M059J (cell line): ENCODE measurements at places on chromosomes 3 and 15. TPM values are rescaled to one million over a fixed set of nuclear protein-coding genes. Genes with fewer than 3 reads are reported as not detected.

The SMCO1 gene
- 0.05 TPM in 1 of 2 replicates, not detected in the other for total RNA-seq

DNA sequence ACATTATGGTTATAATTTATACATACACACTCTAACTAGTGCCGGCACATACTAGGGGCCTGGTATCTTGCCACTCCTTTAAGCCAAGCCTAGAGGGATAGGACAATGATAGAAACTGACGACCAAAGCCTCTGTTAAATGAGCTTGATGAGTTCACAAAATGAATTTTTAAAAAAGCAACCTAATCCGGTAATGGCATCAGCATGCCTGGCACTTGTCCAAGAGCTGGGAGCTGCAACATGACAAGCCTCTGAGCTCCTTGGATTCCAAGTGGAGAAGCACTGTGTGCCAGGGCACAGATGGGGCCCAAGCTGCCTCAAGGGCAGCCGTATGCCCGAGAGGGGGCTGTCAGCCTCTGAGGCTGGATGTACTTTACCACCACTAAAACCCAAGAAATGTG lies 9.7 kb downstream of the ETV5 start:
- peak; percentile 55 for DNase-seq

The DOCK3 gene
- 0.52 and 1.0 TPM in 2 replicates for total RNA-seq

DNA sequence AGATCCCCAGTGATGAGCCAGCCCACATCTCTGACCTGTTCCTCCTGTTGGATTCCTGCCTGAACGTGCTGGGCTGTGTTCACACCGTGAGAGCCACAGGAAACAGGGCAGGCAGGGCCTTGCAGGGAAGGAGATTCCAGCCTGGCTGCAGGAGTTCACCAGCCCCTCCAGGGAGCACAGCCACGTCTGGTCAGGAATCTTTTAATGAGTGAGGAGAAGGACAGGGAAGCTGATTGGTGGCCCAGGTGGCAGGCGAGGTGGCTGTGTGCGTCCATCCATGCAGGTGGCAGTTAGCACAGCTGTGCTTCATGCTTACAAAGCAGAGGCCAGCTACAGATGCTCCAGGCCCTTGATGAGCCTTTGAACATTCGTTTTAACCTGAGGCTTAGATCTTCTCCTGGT lies 10.5 kb downstream of the LRRK1 start:
- peak; percentile 45 for DNase-seq

- no peak for DNase-seq
These were observed 3.9 kb upstream of the B3GNT5 start for GRCh38 chr3:183249006-183249718.

DNA sequence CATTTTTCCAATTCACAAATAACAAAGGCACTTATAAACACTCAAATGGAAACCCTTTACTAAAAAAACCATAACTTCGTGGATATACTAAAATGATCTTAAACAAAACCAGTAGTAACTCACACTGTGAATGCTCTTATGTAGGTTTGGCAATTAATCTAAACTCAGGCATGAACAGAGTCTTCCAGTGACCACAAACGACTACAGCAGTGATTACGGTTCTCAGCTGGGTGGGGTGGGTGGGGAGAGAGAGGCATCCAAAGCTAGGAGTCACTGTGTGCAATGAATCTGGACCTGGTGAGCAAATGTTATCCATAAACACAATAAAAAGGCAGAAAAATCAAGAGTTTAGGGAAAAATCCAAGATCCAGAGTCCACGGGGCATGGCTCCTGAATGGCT lies 21.3 kb downstream of the SLC12A8 start:
- no peak for DNase-seq

GRCh38 chr3:72520690-72521308 lies 327.4 kb downstream of the SHQ1 start:
- peak; percentile 84 for DNase-seq

The MFGE8 gene
- total RNA-seq, result 83.4 and 99.0 TPM in 2 replicates

The SCAMP5 gene
- 1.3 and 3.4 TPM in 2 replicates for total RNA-seq

GRCh38 chr15:63752075-63752684 lies 81.6 kb downstream of the HERC1 start:
- DNase-seq, result peak; percentile 63

- DNase-seq, result no peak
These were observed 2.6 kb downstream of the TSEN2 start for GRCh38 chr3:12486916-12487315.

DNA sequence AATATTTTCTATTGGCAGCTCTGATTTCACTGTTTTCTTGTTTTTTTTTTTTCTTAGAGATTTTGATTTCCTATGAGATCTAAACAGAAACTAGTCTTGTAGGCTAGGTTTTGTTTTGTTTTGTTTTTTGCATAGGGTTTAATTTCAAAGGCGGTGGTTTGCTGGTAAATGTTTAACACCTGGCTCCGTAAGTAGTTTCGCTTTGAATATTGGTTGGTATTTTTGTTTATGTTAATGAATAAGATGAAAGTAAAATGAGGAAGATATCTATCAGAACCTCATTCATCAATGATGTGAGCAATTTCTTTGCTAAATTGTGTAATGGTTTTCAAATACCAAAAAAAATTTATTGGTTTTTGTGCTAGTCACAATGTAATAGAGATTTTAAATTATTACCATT lies 39.7 kb upstream of the TM4SF1 start:
- no peak for DNase-seq

- DNase-seq, result peak; percentile 18
These were observed 515.3 kb downstream of the EPHB1 start for GRCh38 chr3:135310317-135310716.

The KLHL6 gene
- not detected in 2 replicates for total RNA-seq

DNA sequence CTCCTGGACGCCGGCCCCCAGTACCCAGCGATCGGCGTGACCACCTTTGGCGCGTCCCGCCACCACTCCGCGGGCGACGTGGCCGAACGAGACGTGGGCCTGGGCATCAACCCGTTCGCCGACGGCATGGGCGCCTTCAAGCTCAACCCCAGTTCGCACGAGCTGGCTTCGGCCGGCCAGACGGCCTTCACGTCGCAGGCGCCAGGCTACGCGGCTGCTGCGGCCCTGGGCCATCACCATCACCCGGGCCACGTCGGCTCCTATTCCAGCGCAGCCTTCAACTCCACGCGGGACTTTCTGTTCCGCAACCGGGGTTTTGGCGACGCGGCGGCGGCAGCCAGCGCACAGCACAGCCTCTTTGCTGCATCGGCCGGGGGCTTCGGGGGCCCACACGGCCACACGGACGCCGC lies 956 bp downstream of the ZIC1 start:
- DNase-seq, result peak; percentile 29

The PGBD4 gene
- 0.10 and 0.74 TPM in 2 replicates for total RNA-seq

DNA sequence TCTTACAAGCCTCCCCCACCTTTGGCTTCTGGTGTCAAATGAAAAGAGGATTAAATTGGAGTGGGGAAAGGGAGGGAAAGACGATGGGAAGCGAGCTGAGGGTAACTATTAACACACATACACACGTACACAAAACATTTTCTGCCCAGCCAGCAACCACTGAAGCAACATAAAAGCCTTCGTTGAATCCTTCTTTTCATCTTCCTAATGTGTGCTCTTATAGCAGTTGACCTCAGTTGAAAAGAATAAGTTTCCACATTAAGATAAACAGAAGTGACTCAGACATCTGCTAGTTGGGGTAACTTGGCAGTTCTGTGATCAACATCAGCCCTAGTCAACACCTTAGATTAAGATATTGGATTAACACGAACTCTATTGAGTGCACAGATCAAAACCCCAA lies 558.5 kb downstream of the MECOM start:
- peak; percentile 90 for DNase-seq

The WNT5A gene
- 92.8 and 113 TPM in 2 replicates for total RNA-seq

The GOLGA8Q gene
- not detected in 2 replicates for total RNA-seq

The PROS1 gene
- 4.0 and 4.5 TPM in 2 replicates for total RNA-seq

The SLC12A8 gene
- total RNA-seq, result 44.5 and 57.6 TPM in 2 replicates

GRCh38 chr3:48634661-48635221 lies 520 bp downstream of the SLC26A6 start:
- peak; percentile 62 for DNase-seq

The GNB4 gene
- 38.1 and 57.0 TPM in 2 replicates for total RNA-seq

GRCh38 chr15:34514251-34514670 lies 69.2 kb downstream of the GOLGA8B start:
- DNase-seq, result peak; percentile 19

DNA sequence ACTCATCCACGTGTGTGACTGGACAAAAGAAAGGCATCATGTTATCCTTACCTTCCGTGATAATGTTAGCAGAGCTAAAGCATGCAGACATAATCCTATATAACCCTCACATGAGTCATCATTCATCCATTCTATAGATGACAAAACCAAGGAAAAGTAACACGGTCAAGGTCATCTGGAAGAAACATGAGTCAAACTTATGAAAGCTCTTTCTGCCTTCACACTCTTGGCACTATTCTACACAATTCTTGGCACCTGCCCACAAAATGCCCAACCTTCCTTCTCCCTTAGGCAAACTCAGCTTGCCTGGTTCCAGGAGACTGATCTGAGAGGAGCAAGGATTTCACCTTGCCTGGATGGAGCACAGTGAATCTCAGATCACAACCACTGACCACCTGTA lies 66.9 kb downstream of the PRICKLE2 start:
- DNase-seq, result peak; percentile 32

The ABHD2 gene
- total RNA-seq, result 34.6 and 60.5 TPM in 2 replicates

GRCh38 chr3:69126999-69127398 lies 4.6 kb upstream of the LMOD3 start:
- no peak for DNase-seq

DNA sequence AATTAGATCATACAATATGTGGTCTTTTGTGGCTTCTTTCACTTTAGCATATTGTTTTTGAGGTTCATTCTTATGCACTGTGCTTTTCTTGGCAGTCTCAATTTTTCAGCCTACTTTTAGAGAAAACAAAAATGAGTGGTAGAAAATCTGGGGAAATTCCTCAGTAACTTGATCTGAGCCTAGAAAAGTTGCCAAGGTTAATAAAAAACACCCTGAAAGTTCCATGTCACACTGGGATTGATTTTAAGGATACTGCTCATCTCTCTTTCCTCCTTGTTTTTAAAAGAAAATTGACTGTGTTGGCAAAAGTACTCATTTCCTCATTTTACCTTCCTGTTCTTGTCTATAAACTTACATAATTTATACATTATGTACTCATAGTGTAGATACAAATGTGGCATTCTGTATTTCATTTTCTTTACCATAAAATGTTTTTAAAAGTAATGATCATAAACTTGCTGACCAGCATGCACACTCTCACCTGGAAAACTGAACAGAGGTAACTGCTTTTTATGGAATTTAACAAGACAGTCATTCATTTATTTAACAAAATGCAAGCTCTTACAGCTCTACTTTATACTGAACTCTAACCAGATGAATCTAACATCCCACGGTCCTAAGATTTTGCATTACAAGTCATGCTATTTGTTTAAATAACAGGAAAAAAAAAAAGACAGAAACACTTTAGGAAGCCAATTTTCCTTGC lies 28.6 kb upstream of the SH3BP5 start:
- peak; percentile 33 for DNase-seq

DNA sequence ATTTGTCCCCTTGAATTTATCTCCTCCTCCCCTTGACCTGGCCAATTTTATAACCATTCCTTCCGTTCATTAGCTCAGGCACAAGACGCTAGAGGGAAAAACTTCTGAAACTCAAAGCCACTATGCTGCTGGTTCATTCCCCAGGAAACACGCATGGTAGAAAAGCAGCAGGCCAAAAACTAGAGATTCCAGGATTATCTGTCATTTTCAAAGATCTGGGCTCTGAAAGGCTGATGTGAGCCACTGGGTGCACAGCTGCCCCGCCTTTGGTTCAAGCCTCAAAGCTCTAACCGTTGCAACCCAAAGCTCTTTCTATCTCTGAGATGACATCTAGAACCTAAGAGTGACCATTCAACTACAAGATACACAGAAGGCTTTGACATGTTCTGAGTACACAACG lies 6.1 kb downstream of the ANP32A start:
- DNase-seq, result no peak

- peak; percentile 63 for DNase-seq
These were observed 6.4 kb upstream of the ANKDD1A start for GRCh38 chr15:64905119-64905831.

- DNase-seq, result no peak
These were observed 78.8 kb downstream of the MCF2L2 start for GRCh38 chr3:183349421-183350157.

- peak; percentile 18 for DNase-seq
These were observed 41.3 kb downstream of the COL6A5 start for GRCh38 chr3:130386604-130387263.

DNA sequence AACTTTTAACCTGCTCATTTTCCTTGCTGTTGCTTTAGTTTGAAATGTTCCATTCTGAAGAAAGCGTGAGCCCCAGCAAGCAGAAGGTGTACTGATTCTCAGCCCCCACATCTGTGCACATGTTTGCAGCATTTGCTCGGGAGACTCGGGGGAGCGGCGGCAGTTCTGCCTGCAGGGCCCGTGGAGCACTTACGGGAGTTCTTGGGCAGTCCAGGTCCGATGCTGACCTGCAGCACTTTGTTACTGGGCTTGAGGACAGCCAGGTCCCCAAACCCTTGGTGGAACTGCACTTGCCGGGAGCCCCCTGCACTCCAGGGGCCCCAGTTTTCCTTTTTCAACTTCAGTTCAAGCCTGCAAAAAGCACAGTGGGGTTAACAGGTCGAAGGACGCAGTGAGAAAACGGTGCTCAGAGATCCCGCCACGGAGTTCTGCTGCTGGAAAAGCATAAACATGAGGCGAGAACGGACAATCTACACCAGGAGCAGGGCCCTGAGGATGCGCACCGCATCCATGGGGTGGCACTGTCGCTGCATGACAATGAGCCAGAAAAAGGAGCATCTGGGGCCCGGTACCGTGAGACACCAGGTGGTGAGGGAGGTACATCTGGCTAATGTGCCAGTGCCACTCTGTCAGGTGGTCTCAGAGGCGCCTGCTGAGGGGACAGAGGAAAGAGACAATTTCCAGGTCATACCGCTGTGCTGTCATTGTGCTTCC lies 45.6 kb upstream of the LDHAL6B start:
- no peak for DNase-seq

- peak; percentile 74 for DNase-seq
These were observed 33.4 kb downstream of the PRKCD start for GRCh38 chr3:53194210-53195065.
